Omental fat pad (tissue), 4 donors: ENCODE measurements at places on chromosomes 3 and 15.

- DNase-seq = no peak
These were observed 33.0 kb upstream of the GNB5 start for GRCh38 chr15:52224211-52224610.

GRCh38 chr3:32309654-32310242 is 71.3 kb downstream of the CMTM8 start:
- DNase-seq = no peak

DNA sequence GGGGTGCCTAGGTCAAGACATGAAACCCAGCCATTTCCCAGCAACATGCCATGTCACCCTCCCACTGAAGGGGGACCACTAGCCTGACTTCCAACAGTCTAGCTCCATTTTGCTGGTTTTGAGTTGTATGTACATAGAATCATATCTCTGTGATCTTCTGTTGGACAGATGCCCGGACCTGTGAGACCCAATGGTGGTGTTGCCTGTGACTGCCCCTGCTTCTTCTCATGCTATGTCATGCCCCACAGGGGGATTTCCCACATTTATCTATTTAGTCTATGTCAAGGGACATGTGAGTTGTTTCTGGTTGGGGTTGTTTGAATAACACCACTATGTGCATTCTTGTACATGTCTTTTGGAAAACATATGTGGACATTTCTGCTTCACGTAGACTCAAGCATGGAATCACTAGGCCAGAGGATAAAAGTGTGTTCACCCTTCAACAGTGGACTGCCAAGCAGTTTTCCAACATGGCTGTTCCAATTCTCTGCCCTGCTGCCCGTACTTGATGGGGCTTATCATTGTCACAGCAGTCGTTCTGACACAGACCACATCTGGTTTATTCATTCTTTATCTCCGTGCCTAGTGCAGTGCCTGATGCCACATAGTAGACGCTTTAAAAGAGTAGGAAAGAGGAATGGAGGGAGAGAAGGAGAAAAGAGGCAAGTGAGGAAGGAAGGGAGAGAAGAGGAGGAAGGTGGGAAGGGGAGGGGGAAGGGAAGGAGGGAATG is 114.4 kb downstream of the TPRA1 start:
- DNase-seq = no peak

DNA sequence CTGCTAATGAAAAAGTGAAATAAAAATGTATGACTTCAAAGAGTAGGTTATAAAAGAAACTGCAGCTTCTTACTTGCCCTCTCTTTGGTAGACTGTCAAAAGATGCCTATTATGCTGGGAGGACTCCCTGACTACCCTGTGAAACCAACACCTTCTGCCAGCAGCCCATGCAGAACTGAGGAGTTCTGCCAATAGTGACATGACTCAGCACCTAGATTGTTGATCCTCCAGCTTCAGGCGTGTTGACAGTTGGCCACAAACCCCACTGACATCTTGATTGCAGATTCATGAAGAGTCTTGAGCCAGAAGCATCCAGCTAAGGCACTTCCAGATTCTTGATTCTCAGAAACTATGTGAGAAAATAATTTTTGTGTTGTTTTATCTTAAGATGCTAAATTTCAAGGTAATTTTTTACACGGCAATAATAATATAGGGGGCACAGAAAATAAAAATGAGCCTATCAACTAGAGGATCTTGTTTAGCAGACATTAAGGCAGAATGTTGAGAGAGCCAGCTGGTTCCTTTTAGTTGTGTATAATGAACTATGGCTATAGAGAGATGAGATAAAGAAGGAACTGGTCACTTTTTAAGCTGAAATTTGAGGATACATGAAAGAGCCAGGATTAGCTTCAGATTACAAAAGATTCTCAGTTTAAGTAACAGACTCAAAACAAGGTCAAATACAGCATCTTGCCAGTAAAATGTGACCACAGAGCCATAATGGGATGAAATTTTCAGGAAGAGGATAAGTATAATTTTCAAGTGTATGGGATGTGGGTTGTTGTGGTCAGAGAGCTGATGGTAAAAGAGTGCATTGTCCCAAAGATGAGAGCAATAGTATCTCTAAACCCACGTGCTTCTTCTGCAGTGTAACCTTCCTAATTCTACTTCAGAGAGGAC is 588.7 kb upstream of the CBLB start:
- DNase-seq = no peak

DNA sequence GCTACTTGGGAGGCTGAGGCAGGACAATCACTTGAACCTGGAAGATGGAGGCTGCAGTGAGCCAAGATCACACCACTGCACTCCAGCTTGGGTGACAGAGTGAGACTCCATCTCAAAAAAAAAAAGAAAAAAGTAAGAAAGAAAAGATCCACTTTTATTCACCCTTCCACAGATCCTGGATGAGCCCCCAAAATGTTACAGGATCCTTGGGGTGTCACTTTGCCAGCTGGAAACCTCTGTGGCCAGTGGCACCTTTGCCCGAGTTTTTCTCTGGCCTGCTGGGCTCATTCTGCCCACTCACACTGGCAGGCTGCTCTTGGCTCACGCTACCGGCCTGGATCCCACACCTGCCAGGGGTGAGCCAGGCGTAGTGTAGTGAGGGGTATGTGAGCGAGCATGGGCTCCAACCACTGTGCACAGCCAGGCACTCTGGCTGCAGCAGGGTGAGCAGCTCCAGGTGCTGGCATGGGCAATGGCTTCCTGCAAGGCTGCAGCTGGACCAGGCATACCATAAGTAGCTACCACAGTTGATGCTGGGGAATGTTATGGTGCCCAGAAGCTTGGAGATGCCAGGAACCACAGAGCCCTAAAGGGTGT is 57.8 kb upstream of the C15orf39 start:
- DNase-seq = no peak

DNA sequence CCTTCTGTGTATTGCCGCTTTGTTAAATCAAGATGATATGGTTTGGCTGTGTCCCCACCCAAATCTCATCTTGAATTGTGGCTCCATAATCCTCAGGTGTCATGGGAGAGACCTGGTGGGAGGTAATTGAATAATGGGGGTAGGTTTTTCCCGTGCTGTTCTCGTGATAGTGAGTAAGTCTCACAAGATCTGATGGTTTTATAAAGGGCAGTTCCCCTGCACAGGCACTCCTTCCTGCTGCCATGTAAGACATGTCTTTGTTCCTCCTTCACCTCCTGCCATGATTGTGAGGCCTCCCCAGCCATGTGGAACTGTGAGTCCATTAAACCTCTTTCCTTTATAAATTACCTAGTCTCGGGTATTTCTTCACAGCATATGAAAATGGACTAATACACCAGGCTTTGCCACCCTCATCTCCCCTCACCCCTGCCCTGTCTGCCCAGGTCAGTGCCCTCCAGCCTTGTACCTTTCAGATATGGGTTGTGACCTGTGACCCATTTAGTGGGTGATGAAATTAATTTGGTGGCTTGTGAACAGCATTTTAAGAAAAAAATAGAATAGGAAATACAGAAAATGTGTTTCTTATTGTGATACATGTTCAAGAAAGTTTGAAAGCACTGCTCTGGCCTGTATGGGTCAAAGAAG is 56.1 kb upstream of the MCF2L2 start:
- DNase-seq = no peak

- DNase-seq = no peak
These were observed 10.3 kb upstream of the STAB1 start for GRCh38 chr3:52484680-52485461.

- DNase-seq = no peak
These were observed 193.3 kb upstream of the SLCO3A1 start for GRCh38 chr15:91660174-91660649.

DNA sequence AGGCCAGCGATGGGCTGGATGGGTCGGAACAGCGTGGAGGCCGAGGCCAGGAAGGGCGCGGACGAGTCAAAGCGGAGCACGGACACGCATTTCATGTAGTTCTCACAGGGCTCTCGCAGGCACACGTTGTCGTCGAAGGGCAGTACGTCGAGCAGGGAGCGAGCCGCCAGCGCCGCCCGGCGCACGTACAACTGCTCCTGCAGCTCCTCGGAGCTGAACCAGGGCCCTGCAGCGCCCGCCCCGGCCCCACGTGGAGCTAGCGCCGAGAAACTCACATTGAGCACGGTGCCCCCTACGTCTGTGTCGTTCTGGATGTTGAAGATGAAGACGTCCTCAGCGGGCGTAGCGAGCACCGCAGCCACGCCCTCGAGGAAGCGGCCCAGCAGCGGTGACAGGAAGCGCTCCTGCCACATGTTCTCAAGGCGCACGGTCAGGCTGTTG is 5.8 kb downstream of the CELSR3 start:
- no peak for DNase-seq

GRCh38 chr3:196431181-196432136 is 768 bp downstream of the UBXN7 start:
- DNase-seq = no peak

GRCh38 chr3:54564374-54564925 is 363.4 kb downstream of the LRTM1 start:
- no peak for DNase-seq

DNA sequence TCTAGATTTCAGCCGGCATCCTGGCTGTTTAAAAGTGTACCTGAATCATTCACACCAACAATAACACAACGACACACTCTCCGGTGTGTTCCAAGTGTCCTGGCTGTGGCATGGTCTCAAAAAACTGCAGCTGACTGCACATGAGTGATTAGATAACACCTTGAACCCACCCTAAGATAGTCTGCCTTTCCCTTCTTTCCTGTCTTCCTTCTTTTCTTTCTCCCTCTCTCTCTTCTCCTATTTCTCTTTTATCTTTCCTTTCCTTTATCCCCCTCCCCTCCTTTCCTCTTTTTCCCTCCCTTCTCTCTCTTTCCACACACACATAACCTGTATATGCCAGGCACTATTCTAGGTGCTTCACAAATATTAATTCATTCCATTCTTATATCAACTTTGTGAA is 1.2 kb upstream of the FAH start:
- no peak for DNase-seq

GRCh38 chr3:184932777-184933176 is 120.8 kb downstream of the VPS8 start:
- no peak for DNase-seq

DNA sequence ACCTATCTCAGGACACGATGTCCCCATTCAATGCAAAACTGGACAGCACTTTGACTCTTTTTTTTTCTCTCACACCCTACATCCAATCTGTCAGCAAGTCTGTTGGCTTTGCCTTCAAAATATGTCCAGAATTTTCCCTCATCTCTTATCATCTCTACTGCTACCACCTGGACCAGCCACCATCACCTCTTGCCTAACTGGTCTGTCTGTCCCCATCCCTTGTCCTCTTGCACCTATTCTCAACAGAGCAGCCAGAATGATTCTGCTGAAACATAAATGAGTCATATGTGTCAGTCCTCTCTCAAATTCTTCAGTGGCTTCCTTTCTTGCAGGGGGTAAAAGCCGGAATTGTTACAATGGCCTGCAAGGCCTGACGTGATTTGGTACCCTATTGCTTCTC is 105.8 kb downstream of the CYP19A1 start:
- DNase-seq = no peak

- DNase-seq = no peak
These were observed 204.8 kb downstream of the RSRC1 start for GRCh38 chr3:158314426-158315357.

- DNase-seq = no peak
These were observed 221.1 kb upstream of the TLE3 start for GRCh38 chr15:70318594-70319465.

DNA sequence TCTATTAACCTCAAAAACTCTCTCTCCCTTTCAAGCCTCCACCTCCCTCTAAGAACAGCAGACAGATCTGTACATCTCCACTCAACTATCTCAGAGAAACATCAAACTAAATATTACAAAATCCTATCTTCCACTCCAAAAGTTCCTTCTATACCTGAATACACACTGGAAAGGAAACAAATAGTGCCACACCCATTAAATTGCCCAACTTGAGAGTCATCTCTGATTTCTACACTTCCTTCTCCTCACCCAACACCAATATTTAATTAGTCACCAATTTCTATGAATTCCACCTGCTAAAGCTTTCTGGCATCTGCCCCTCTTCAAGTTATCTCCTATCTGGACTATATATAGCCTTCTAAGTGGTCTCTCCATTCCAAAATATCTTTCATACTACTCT is 65.8 kb downstream of the PEAK1 start:
- no peak for DNase-seq

GRCh38 chr3:166446291-166446690 is 609.1 kb upstream of the BCHE start:
- DNase-seq = no peak

DNA sequence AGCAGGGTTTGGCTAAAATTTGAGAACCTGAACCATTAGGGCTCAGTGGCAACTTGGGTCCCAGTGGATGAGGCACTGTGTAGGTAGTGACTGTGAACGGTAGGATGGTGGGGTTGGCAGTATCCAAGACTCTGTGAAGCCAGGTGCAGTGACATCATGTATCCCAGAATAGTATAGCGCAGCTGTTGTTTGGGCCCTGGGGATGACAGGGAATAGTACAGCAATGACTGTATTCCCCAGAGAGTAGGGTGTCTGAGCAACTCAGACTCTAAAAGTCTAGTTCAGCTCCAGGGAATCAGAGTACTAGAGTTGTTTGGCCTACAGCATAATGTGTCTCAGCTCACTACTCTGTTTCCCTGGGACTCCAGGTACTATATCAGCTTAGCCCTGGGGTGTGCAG is 20.7 kb upstream of the PPP2R3A start:
- no peak for DNase-seq

- no peak for DNase-seq
These were observed 45.7 kb downstream of the GSK3B start for GRCh38 chr3:120048355-120049041.

- DNase-seq = no peak
These were observed 3.9 kb downstream of the OXTR start for GRCh38 chr3:8765528-8765927.

- DNase-seq = no peak
These were observed 42.4 kb downstream of the TIGIT start for GRCh38 chr3:114336122-114336697.

DNA sequence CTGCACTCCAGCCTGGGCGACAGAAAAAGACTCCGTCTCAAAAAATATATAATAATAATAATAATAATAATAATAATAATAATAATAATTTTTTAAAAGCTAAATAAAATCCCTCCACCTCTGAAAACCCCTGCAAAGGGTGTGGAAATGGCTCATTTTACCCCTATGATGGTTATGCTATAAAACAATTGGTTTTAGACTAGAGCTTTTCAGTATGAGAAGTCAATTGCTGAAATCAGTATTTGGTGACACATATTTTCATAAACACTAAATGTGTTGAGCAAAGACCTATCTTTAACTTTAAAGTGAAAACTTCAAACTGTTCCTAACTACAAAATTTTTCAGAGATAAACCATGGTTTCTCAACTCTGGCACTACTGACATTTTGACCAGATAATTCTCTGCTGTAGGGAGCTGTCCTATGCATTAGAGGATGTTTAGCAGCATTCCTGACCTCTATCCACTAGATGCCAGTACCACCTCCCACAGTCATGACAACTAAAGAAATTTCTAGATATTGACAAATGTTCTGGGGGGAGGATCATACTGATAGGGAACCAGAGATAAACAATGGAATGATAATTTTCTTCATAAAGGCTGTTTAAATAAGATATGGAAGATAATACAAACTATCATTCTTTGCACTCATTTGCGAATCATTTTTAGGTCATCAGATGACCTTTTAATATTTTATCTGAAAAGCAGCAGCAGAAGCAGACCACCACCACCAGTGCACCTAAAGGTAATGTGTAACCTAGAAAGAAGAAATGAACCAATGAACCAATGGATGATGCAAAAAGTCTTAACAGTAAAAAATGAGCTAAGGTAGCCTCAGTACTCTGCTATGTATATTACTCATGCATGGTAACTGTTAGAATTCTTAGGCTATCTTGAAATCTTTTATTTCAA is 13.8 kb downstream of the PTPN9 start:
- no peak for DNase-seq
